Urothelium cell line (cell line): ENCODE measurements at places on chromosomes 16 and 17.

- DNase-seq = no peak
These were observed 125.2 kb downstream of the CDH11 start for GRCh38 chr16:64996641-64997040.

DNA sequence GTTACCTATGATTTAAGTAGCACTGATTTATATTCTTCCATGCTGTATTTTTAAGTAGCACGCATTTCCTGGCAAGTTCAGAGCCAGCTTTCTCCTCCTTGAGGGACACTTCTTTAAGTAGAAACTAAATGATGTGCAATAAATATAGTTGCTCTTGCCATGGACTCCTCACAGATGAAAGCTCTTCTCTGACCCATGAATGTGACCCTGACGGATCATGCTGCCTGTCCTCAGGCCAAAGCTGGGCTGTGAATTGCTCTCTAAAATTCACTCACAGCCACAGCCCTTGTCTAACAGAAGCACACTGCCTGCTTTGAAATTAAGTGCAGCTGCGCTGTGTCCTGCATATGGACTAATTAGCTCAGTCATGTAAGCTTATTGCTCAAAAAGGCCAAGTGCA is 438.8 kb downstream of the PMP22 start:
- no peak for DNase-seq

- peak; percentile 61 for DNase-seq
These were observed 1.5 kb upstream of the SREBF1 start for GRCh38 chr17:17837966-17838962.

DNA sequence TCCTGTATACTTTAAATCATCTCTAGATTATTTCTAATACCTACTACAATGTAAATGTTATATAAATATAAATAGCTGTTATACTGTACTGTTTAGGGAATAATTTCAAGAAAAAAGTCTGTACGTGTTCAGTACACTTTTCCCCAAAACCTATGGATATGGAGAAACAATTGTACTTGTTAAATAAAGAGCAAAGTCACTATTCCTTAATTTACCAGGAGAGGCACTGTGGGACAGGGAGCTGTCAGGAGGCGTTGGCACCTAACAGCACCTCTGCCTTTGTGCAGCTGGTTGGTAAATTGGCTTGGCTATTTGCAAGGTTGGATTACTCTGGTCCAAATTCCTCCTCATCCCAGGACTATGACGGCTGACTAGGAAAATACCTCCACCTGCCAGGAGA is 28.0 kb downstream of the CRHR1 start:
- no peak for DNase-seq

DNA sequence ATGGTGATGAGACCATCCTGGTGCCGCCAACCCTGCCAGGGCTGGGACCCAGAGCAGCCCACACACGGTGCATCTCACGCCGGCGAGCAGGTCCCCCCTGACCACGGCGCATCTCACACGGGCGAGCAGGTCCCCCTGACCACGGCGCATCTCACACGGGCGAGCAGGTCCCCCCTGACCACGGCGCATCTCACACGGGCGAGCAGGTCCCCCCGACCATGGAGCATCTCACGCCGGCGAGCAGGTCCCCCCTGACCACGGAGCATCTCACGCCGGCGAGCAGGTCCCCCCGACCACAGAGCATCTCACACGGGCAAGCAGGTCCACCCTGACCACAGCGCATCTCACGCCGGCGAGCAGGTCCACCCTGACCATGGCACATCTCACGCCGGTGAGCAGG is 59.2 kb downstream of the MRM3 start:
- DNase-seq = no peak

- no peak for DNase-seq
These were observed 34.1 kb downstream of the MAP2K6 start for GRCh38 chr17:69448431-69449102.

GRCh38 chr17:75064460-75064859 is 17.4 kb downstream of the KCTD2 start:
- no peak for DNase-seq

DNA sequence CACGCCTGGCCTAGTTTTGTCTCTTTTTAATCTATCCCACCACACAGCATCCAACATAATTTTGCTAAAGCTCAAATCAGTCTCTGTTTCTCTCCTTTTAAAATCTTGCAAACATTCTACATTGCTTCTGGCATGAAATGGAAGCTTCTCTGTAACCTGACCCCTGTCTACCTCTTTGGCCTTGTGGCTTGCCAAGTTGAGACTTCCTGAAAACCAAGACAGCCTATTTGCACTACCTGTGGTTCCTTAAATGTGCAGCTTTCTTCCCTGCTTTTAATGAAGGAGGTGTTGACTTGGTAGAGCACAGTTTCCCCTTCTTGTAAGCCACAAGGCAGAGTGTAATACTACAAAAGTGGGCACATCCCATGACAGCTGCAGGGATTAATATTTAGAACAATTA is 6.0 kb upstream of the CCL3 start:
- DNase-seq = no peak

GRCh38 chr16:57134982-57135381 is 42.6 kb downstream of the CPNE2 start:
- DNase-seq = no peak

DNA sequence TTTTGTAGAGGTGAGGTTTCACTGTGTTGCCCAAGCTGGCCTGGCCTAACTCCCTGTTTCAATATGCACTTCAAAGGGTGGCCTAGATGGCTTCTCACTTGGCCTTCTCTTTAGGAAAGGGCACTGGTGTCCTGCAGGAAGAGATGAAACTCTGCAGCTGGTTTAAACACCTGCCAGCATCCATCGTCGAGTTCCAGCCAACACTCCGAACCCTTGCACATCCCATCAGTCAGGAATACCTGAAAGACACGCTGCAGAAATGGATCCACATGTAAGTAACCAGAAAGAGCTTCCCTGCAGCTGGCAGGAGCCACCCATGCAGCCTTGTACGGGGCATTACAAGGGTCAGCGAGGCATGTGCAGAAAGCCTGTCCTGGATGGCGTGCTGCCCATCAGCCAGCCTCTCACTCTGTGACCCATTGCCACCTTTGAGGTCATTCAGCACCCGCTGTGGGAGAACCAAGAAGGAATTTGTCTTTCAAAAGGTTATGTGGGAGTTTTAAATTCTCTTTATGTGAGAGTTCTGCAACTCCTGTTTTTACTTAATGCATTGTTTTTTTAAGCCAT is 7.0 kb downstream of the COG1 start:
- DNase-seq = no peak

DNA sequence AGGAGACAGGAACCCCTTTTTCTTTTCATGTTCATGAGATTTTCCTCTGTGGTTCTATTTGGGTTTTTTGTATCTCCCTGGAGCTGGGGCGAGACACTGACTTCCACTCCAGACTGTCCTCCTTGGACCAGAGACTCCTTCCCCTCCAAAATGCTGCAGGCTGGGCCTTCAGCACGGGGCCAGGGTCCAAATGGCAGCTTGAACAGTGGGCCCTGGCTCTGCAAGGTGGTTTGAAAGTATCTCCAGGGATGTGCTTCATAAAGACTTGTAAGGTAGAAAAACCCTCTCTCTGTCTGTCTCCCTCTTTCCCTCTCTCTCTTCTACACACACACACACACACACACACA is 236.1 kb downstream of the ZNF423 start:
- no peak for DNase-seq

- DNase-seq = no peak
These were observed 11.3 kb downstream of the NOG start for GRCh38 chr17:56604691-56605290.

GRCh38 chr16:25212636-25213035 is 4.1 kb upstream of the AQP8 start:
- DNase-seq = no peak

DNA sequence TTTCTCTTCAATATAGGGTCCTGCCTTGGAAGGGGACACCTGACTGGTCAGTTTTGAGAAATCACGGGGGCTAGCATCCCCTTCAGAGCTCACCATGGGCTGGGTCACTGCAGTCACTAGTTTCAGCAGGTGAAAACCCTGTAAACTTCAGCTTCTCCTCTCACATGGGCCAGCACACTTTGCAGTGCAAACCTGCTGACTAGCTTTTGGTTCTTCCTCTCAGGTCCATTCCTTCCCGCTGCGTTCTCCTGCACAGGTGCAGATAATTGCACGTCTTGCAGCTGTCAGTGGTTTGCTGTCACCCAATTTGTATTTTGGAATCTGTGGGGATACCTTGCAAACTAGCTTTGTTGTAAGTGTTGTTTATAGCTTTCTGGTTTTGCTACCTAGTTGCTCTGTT is 95.1 kb downstream of the LYRM1 start:
- DNase-seq = no peak

- DNase-seq = peak; percentile 83
These were observed 5.2 kb downstream of the CISD3 start for GRCh38 chr17:38735161-38735997.

DNA sequence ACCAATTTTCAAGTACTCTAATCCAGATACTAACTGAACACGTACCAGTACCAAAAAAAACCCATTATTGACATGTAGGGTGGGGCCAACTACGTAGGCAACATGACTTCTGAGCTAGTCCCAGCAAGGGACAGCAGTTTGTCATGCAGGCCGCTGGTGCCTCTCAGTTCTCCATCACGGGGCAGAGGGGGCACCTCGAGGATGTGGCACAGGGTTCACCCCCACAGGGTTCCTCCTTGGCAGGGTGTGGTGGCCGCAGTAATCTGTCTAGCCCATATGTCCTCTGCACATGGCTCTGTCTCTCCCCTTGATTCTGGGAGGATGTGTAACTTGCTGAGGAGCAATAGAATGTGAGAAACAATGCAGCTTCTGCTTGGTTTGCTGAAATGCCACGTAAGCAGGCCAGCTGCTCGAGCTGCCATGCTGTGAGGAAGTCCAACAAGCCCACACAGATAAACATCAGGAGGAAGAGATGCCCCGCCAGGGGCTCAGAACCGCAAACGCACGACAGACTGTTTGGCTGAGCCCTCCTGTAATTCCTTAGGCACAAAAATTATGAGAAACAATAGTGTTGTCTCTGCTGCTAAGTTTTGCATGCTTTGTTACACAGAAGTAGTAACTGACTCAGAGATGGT is 62.4 kb downstream of the NT5M start:
- no peak for DNase-seq

GRCh38 chr16:85891033-85891775 is 7.8 kb upstream of the IRF8 start:
- DNase-seq = peak; percentile 64

DNA sequence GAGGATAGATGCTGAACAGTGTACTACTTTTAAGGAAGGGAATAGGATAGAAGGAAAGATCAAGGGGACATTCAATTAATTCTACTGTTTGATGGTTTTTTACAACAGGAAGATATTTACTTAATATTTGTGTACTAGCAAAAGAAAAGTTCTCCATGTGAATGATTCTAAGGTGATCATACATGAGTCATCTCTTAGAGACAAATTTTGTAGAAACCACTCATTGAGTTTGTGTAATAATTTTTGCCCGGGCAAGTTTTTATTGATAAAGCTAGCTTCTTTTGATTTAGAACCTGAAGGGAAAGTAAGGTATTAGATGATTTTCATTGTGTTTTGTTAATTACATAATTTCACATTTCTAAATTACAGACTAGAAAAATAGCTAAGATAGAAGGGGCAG is 172.8 kb upstream of the PSMD7 start:
- no peak for DNase-seq

GRCh38 chr17:19706791-19707727 is 9.3 kb downstream of the SLC47A2 start:
- DNase-seq = no peak

DNA sequence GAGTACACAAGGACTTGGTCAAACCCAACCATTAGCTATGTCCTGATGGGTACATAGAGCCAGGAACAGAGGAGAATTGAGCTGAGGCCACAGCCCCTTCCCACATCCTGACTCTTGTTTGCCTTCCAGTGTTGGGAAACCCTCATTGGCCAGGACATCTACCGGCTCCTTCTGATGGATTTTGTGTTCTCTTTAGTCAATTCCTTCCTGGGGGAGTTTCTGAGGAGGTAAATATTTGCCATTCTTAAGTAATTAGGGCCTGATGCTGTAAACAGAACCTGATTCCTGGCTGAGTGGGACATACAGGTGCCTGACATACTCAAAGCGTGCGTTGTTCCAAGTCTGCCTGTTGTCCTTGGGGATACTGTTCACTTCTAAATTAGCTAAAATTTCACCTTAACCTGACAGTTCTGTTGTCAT is 42.6 kb downstream of the GDE1 start:
- DNase-seq = no peak

- DNase-seq = peak; percentile 29
These were observed 3.2 kb upstream of the HAP1 start for GRCh38 chr17:41737680-41738023.

- no peak for DNase-seq
These were observed 33.1 kb downstream of the WIPI1 start for GRCh38 chr17:68424203-68424602.

GRCh38 chr16:12432136-12432535 is 371.6 kb downstream of the CPPED1 start:
- DNase-seq = no peak

DNA sequence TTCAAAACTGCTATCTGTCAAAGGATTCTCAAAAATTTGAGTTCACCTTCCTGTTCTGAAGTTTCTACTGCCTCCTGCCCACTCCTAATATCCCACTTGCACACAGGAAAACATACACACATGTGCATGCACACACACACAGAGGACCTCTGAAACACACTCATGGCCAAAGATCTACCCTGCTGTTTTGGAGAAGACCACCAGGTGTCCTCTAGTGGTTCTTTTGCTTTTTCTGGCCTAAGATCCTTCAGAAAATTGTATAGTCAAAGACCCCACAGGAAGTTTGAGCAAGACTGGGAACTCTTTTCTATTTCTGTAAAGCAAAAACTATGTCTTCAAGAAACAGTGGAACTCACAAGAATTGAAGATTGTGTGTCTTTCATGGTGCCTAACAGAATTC is 90.2 kb downstream of the CDH8 start:
- no peak for DNase-seq

DNA sequence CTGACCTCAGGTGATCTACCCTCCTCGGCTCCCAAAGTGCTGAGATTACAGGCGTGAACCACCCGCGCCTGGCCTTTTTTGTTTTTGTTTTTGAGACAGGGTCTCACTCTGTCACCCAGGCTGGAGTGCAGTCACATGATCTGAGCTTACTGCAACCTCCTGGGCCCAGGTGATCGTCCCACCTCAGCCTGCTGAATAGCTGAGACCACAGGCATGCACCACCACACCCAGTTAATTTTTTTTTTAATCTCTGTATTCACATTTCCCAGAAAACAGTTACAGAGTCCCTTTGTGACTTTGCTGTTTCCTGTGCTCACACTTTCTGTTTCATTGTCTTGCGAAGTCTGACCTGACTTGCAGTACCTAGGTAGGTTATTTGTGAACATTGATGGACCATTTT is 2.7 kb downstream of the CLUAP1 start:
- no peak for DNase-seq
